Hypothalamus (tissue), 51 donors: ENCODE measurements at places on chromosomes 3 and 15.

GRCh38 chr3:157175691-157176507, 16.0 kb upstream of the CCNL1 start:
- DNase-seq: peak; percentile 9

GRCh38 chr15:98799461-98800390, 151.4 kb downstream of the IGF1R start:
- DNase-seq: no peak

GRCh38 chr3:123700791-123701722, 116.2 kb upstream of the HACD2 start:
- no peak for DNase-seq

- DNase-seq: no peak
These were observed 224.8 kb upstream of the DCBLD2 start for GRCh38 chr3:99126316-99126715.

- no peak for DNase-seq
These were observed 108.3 kb downstream of the TFDP2 start for GRCh38 chr3:142040941-142041491.

- DNase-seq: no peak
These were observed 9.6 kb downstream of the TGM4 start for GRCh38 chr3:44883999-44884431.

GRCh38 chr3:58867621-58868020, 182.2 kb downstream of the CFAP20DC start:
- no peak for DNase-seq

DNA sequence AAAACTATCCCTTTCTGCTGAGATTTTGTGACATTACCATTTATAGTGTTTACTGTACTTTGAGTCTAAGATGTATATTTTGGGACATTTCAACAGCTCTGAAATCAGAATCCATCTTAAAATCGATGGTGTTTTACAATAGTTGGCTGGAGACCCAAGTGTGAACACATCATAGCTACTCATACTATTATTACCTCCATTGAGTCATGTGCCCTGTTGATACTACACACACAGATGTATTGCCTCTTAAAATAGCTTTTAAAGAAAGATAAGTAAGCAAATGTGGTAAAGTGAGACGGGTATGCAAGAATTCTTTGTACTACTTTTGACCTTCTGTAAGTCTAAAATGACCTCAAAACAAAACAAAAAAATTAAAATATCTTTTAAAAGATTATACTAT, 6.7 kb downstream of the LMOD3 start:
- DNase-seq: no peak

DNA sequence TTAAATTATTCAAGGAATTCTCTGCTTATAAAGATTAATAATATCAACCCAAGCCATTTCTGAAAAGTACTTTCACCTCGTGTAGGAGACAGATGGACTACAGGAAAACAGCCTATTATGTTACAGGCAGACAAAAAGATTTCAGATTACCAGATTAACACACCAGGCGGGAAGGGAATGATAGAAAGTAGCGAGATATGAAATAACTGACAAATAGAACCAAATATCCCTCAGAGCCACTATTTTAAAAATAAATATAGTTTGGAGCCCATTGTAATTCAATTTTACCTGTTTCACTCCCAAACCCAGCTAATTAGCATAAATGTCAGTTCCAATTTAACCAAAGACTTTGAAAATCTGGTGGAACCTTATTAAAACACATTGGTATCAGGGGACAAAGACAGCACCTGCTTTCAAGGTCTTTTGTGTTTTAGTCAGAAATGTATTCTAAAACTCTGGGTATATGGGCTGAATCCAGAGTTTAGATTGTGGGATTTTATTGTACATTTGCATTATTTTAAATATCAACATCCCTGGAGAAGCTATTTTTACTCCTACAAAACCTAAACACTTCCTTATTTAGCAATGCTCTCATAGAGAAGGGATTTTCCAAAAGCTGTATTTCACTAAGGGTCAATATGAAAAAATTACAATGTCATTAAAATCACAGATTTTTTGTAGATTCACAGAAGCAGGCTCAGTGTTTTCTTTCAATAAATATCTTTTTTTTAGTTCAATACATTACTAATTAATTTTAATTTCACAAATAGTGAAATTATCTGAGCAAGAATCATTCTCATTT, 138.4 kb downstream of the TNIK start:
- no peak for DNase-seq

DNA sequence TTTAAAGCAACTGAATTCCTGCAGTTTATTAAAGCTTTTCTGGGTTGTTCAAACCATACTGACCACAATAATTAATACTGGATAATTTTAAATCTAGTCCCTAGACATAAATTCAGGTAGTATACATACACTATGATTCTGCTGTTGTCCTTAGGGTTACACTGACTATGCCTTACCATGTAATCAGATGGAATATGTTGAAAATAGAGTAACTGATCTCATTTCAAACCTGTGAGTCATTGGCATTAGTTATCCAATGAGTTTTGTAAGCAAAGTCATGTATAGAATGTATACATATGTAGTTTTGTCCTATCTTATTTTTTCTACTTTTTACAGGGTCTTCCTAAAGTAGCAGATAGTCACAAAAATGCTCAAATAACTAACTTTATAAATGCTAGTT, 517.1 kb upstream of the CCDC54 start:
- DNase-seq: no peak

GRCh38 chr3:194687638-194688199, 2.0 kb downstream of the FAM43A start:
- peak; percentile 26 for DNase-seq

DNA sequence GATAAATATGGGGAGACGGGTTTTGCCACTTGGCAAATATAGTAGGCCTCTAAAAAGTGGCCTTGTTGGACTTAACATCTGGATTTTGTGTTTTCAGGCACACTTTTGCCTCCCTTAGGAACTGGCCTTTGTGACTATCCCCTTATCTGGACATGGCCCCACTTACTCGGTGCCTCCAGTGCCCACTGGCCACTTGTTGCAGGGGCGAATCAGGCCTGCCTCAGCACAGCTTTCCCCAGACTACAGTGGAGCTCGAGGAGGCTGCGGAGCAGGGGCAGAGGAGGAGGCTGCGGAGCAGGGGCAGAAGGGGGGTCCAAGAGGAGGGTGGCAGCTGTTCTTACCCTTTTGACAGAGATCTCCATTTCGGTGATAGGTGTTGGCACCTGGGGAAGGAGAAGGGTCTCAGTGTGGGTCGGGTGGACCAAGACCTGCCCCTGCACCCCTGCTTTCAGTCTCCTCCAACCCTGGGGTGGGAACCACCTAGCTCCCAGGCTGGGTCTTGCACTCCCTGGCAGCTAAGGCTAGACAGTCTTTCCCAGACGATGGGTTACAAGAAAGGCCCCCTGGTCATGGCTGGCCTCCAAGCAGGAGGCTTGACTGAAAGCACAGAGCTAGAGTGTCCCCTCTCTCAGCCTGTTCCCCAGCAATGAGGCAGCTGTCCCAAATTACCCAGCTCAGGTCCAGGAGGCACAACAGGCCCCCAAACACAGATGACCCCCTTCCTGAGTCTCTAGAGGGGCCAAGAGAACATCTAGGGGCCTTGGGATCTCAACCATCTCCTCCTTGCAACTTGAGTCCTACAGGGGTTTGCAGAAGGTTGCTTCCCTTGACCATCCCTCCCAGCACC, 6.1 kb downstream of the SEMA3G start:
- DNase-seq: no peak

DNA sequence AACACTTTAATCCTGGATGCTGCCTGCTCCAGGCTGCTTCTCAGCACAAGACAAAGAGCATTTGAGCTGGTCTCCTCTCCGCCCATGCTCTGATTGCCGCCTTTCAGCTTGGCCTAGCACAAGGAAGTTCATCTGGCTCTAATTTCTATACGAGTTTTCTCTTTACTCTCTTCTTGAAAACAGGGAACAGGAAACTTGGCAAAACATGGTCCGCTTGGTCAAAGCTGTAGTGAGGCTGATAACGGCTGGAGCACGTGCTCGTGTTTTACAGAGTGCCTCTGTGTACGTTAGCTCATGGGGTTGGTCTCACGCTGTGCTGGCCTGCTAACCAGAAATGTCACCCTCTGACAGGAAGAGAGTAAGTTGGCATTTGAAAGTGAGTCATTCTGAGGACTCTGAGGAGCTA, 19.2 kb downstream of the RARRES1 start:
- no peak for DNase-seq

- no peak for DNase-seq
These were observed 324.0 kb downstream of the UACA start for GRCh38 chr15:70439304-70439877.

DNA sequence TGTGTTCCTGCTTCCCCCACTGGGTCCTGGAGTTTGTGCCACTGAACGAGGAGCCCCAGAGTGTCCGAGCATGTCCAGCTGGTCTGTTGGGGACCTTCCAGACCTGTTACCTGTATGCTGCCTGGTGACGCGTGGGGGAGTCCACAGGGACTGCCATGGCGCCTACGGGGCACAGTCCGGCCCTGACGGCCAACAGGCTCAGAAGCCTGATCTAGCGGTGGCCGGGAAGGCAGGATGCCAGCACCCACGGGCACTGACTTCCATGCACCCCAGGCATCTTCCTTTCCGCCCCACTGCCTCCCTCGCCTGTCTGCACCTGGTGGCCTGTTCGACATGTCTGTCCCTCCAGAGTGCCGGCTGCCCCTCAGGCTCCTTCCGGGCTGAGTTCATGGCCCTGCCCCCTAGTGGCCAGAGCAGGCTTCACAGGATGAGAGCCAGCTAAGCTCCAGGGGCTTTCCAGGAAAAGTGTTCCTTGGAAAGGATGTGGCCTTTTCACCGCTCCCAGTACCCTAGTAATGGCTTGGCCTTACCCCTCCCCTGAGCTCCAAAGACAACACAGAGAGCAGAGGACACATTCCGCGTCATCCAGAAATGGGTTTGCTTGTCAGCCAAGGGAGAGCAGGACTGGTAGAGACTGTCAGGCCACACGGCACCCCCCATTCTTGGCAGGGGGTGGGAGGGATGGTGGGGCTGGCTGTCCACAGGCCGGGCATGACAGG, 35.7 kb downstream of the NGRN start:
- DNase-seq: no peak

GRCh38 chr3:45312836-45313493, 75.4 kb upstream of the LARS2 start:
- no peak for DNase-seq

- DNase-seq: no peak
These were observed 24.6 kb downstream of the MAPKBP1 start for GRCh38 chr15:41798607-41799487.

DNA sequence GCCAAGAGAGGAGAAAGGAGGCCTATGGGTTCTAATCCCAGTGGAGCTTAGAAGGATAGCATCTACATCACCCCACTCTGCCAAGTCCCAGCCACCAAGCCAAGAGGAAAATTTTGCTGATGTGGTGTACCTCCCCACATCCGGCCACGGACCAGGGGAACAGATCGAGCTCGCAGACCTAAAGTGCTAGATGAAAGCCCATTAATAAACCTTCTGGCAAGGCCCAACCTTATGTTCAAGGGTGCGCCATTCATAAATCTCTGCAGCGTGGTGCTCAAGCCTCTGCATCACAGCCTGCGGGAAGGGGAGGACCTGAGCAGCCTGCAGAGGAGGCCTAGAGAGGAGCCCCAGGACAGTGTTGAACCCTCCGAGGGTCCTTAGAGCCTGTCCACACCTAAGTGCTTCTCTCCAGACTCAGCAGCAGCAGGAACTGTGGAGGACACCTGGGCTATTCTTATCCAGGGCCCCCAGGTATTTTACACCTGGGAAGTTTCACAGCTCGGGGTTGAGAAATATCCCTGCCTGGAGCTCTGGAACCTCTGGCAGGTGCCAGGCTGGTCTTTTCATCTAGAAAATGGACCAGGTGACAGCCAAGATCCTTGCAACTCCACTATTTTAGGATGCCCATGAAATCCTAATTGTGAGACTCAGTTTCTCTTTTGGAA, 68.0 kb downstream of the MRPL46 start:
- DNase-seq: no peak

GRCh38 chr3:30666572-30667279, 60.3 kb downstream of the TGFBR2 start:
- no peak for DNase-seq
